ENCODE measurements at places on chromosomes 2 and 18.

GRCh38 chr18:76859474-76860339 lies 37.4 kb downstream of the ZNF236 start:
- no peak for DNase-seq

GRCh38 chr2:71586471-71586870 lies 133.1 kb downstream of the DYSF start:
- no peak for DNase-seq

DNA sequence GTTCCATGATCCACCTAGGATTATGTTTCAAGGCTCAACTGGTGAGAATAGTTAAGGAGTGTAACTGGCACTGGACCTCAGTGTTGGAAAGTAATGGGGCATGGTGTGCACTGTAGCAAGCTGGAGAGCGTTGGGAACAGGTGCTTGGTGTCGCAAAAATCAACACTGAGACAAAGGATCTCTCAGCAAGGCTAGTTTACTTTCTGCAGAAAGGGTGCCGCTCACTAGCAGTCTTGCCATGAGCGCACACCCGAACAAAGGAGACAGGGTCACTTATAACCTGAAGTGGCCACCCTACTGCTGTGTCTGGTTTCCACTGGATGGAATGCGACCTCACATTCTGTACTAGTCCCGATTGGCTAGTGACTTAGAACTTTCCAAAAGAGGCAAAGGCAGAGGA lies 133.2 kb downstream of the TMEM17 start:
- DNase-seq, result no peak

GRCh38 chr18:57410749-57411148 lies 24.4 kb upstream of the ONECUT2 start:
- DNase-seq, result no peak

- DNase-seq, result no peak
Observed at GRCh38 chr18:58100154-58100553, 56.1 kb downstream of the NEDD4L start.

DNA sequence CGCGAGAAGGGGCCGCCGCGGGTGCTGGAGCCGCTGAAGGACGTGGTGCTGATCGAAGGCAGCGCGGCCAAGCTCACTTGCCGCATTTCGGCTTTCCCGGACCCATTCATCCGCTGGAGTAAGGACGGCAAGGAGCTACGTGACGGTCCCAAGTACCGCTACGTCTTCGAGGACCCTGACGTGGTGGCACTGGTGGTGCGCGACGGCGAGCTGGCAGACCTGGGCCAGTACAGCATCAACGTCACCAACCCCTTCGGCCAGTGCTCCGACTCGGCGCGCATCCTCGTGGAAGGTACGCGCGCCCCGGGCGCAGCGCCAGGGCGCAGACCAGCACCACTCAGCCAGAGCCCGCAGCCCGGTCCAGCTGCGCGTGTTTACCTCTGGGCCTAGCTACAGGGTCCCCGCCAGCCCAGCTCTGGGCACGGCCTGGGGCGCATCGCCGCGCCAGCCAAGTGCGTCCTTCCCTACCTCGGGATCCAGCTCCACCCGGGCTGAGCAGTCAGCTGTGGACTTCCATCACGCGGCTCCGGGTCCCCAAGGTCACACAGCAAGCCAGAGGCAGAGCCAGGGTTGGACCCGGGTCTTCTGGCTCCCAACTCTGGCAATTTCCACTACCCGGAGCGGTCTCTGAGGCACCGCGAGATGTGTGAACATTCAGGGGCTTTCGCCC lies 1.7 kb upstream of the GMPPA start:
- DNase-seq, result no peak

GRCh38 chr18:57803103-57803969 lies at the start of gene ATP8B1:
TSS of gene ATP8B1 (minus strand) at chr18:57803315. CDS start at chr18:57731807, 71,508 bp downstream.
- no peak for DNase-seq

DNA sequence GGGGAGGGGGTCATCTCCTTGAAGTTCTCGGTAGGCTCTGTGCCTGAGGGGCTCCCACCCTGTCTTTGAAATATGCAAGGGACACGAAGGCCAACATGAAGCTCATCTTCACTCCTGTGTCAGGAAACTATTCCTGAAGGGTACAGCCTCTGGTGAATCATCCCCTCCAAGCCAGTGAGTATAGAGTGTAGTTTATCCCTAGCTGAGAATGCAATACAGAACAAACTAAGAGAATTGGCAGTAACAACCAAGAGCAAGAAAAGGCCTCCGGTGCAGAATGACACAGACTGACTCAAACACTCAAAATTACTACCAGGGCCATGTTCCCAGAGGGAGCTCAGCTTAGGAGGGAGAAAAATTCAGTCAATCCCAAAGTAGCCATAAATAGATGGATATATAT lies 413.3 kb downstream of the BCL11A start:
- no peak for DNase-seq
